ENCODE measurements at places on chromosomes 12 and 14.

DNA sequence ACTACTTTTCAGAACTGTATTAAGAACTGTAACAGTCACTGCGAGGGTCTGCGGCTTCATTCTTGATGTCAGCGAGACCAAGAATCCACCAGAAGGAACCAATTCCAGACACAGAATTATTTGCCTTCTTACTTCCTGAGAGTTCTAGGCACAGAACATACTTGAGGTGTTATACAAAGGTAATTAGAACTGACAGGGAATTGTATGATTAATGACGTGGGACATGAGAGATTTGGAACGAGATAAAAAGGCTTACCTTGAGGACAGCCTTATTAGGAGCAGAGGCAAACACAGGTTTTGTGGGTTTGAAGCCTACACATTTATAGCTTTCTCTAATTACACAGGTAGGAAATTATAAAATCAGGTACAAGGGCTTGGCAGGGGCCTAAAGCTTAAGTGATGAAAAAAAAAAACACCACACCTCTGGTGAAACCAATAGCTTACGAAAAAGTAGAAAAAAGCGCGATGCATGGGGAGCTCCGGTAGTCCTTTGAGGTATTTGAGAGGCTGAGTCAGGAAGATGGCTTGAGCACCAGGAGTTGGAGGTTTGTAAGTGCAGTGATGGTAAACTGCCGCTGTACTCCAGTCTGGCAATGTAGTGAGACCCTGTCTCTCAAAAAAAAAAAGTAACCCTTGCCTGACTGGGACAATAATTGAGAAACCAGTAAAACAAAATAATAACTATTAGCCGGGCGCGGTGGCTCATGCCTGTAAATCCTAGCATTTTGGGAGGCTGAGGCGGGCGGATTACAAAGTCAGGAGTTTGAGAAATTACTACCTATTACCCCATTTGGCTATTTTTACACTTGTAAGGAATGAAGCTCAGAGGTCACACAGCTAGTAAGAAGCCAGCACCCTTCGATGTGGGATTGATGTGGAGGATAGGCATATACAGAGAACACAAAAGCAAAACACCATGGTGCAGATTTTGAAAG is 795 bp upstream of the ACOT2 start:
- no peak for DNase-seq

GRCh38 chr14:95432144-95433093 is 84.0 kb downstream of the SYNE3 start:
- no peak for DNase-seq

GRCh38 chr12:5451251-5451650 is 19.3 kb downstream of the NTF3 start:
- DNase-seq: no peak

GRCh38 chr12:93870020-93870795 is 193.0 kb downstream of the CRADD start:
- no peak for DNase-seq

DNA sequence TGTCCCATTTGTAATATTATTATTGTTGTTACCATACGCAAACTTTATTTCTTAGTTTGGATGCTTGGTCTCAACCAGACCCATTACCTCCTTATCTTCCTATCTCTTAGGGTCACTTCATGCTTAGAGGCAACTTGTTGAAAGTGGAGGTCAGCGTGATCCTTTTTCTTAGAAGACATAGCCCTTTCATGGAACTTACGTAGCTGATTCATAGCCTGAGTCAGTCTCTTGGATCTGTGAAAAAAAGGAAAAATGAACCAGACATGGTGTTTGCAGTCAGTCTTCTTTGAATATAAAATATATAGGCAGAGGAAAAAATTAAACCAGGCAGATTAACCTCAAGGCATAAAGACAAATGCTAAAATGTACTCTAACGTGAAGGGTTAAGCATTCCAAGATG is 613.7 kb downstream of the DIO2 start:
- no peak for DNase-seq

- DNase-seq: no peak
Observed at GRCh38 chr12:66627270-66627987, 51.4 kb downstream of the GRIP1 start.

DNA sequence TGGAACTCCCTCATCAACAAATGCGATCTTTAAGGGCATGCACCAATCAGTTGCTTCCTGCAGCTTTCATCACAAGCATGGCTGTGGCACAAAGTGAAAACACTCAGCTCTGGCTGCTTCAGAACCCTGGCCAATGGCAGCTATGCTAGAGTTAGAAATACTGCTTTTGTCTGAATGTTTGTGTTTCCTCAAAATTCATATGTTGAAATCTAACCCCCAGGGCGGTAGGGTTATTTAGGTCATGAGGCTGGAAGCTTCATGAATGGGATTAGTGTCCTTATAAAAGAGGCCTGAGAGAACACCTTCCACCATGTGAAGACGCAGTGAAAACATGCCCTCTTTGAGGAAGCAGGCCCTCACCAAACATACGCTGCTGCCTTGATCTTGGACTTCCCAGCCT is 453.9 kb downstream of the SNAPC1 start:
- DNase-seq: no peak

Measured in CMK (cell line).